Endodermal cell (in vitro differentiated cells): ENCODE measurements at places on chromosomes 3 and 15. TPM values are rescaled to one million over a fixed set of nuclear protein-coding genes. Genes with fewer than 3 reads are reported as not detected.
A peak's percentile ranks its signal among the peaks of the same experiment; 100 is the strongest.

SLC22A13 gene
- 0.21 to 0.33 TPM (median 0.29 TPM) in 3 replicates for total RNA-seq

DNA sequence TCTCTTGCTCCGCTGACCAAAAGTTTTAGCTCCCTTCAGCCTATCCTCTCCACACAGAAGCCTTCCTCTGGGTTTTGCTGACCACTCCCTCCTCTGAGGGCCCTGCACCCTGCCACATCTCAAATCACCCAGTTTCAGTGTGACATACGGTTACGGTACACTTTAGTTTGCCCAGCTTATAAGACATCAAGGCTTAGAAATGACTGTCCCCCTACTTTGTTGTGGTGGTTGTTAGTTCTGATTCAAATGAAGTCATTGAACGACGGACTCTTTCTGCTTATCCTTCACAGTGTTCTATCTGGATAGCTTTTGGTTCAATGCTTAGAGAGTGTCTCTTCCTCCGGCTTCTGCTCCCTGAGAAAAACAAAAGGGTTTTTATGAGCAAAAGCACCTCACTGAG, 68.0 kb upstream of the NDUFB4 start:
- no peaks in the 10 kb centered on the region for H3K27me3 ChIP-seq
- H3K36me3 ChIP-seq = no peaks in the 10 kb centered on the region
- H3K4me1 ChIP-seq = no peaks in the 10 kb centered on the region
- H3K4me3 ChIP-seq = no peak overlapping the region

- H3K4me3 ChIP-seq = no peak overlapping the region
- peaks cover 4% of the 10 kb centered on the region for H3K4me1 ChIP-seq
- no peak for DNase-seq
- H3K27me3 ChIP-seq = no peaks in the 10 kb centered on the region
- H3K36me3 ChIP-seq = no peaks in the 10 kb centered on the region
These were observed 67.1 kb downstream of the OXSM start for GRCh38 chr3:25856902-25857518.

GRCh38 chr15:67127331-67127664, 61.9 kb downstream of the SMAD3 start:
- DNase-seq = peak; percentile 42
- no peaks in the 10 kb centered on the region for H3K27me3 ChIP-seq
- peaks cover 18% of the 10 kb centered on the region for H3K4me1 ChIP-seq
- H3K36me3 ChIP-seq = peaks cover 3% of the 10 kb centered on the region

GRCh38 chr3:42728668-42729364, 26.2 kb upstream of the HHATL start:
- H3K27me3 ChIP-seq = no peaks in the 10 kb centered on the region
- no peaks in the 10 kb centered on the region for H3K36me3 ChIP-seq
- DNase-seq = no peak
- no peak overlapping the region for H3K27ac ChIP-seq
- H3K4me3 ChIP-seq = no peak overlapping the region
